Airway epithelial cell (primary cell): ENCODE measurements at places on chromosomes 1 and 21. TPM values are rescaled to one million over a fixed set of nuclear protein-coding genes. Genes with fewer than 3 reads are reported as not detected.

RCSD1 gene
- not detected in 2 replicates for total RNA-seq

SSX2IP gene
- total RNA-seq: 12.8 and 13.4 TPM in 2 replicates

LRRC38 gene
- total RNA-seq: not detected in 2 replicates

SLC6A17 gene
- total RNA-seq: 0.19 and 0.21 TPM in 2 replicates

SCCPDH gene
- 6.5 and 10.0 TPM in 2 replicates for total RNA-seq

CCDC27 gene
- total RNA-seq: not detected in 2 replicates

GNG5 gene
- total RNA-seq: 87.0 and 94.6 TPM in 2 replicates

TNFRSF8 gene
- 0.09 TPM in 1 of 2 replicates, not detected in the other for total RNA-seq

TRIM67 gene
- not detected in 2 replicates for total RNA-seq

RHEX gene
- total RNA-seq: not detected in 2 replicates

NPHS2 gene
- not detected in 2 replicates for total RNA-seq

CHIA gene
- not detected in 2 replicates for total RNA-seq

INAVA gene
- 72.1 and 84.0 TPM in 2 replicates for total RNA-seq

ZNF124 gene
- 12.8 and 14.0 TPM in 2 replicates for total RNA-seq

ADAMTS1 gene
- total RNA-seq: 35.0 and 37.0 TPM in 2 replicates

UBL4B gene
- total RNA-seq: not detected in 2 replicates

CYP4Z1 gene
- total RNA-seq: not detected in 2 replicates

ATP1A4 gene
- not detected in 2 replicates for total RNA-seq

KCNJ9 gene
- total RNA-seq: not detected in 2 replicates
